ENCODE measurements at places on chromosomes 2 and 18.

GRCh38 chr2:102717308-102718018, 44.4 kb upstream of the TMEM182 start:
- DNase-seq = no peak

GRCh38 chr2:231243866-231244265, 45.4 kb downstream of the ARMC9 start:
- DNase-seq = no peak

- DNase-seq = no peak
Measured at GRCh38 chr18:32598144-32598543, 127.5 kb upstream of the GAREM1 start.

DNA sequence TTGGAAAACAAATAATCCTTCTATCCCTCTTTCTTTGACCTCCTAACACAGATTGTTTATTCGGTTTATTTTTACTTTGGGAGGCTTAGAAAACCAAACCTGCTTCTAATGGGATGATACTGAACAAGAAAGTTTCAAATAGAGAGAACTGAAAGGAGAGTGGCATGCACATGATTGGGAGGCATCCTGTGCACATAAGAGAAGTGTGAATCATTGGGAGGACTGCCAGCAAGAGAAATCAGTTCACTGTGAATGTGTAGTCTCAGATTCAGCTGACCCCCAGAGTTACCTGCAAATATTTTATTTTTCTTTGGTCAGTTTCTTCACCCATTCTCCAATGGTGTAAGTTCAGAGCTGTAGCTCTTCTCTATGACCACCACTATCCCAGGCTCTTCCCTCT, 1363.2 kb upstream of the ACVR2A start:
- no peak for DNase-seq

GRCh38 chr2:28970464-28971160, 10.5 kb upstream of the TOGARAM2 start:
- no peak for DNase-seq

DNA sequence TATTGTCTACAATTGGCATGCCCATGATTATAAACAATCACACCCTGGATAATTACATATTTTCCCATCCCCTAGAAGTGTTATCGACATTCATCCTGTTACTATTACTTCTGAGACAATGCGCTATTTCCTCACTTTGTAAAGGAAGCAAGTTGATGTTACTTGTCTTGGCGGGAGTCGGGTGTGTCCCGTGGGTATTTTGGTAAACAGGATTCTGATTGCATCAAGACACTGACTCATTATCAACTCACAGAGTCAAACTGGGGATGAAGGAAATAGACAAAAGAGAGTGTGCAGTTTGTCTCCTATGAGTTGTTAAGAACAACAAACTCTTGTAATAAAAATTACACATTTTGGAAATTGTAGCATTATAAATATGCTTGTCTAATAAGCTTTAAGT, 142.7 kb downstream of the GALR1 start:
- DNase-seq = no peak

- DNase-seq = no peak
Measured at GRCh38 chr2:31504311-31504710, 76.4 kb downstream of the SRD5A2 start.

- DNase-seq = no peak
Measured at GRCh38 chr2:180319586-180320405, 312.7 kb upstream of the CWC22 start.

DNA sequence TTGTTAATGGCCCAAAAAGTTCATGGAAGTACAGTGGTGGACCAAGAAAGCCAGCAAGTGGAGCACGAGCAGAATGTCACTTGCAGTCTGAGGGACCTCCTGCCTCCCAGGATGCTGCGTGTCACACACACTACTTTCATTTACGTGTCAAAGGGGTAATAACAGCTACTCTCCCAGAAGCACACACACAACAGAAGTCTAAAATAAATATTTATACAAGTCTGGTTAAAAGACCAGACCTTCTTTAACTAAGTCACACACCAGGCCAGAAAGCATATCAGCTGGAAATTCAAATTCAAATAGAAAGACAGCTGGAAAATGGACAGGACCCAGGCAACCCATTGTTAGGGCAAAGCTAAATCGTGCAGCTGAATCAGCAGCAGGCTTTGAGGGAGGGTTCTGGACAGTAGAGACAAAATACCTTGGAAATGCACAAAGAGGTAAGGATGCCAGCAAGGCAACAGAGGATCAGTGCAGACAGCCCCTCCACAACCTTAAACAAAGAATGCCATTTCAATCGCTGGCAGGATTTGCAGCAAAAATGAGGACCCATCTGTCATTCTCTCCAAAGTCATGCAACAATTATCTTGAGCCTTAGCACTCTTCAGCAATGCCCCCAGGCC, 160.5 kb downstream of the TMEM163 start:
- no peak for DNase-seq

- DNase-seq = no peak
Measured at GRCh38 chr2:184879671-184880070, 281.3 kb downstream of the ZNF804A start.

GRCh38 chr2:167988296-167988695, 259.1 kb downstream of the STK39 start:
- DNase-seq = no peak

GRCh38 chr2:168233166-168233565, 14.2 kb downstream of the STK39 start:
- DNase-seq = no peak

GRCh38 chr2:231300722-231301076, 94.8 kb upstream of the B3GNT7 start:
- DNase-seq = no peak

DNA sequence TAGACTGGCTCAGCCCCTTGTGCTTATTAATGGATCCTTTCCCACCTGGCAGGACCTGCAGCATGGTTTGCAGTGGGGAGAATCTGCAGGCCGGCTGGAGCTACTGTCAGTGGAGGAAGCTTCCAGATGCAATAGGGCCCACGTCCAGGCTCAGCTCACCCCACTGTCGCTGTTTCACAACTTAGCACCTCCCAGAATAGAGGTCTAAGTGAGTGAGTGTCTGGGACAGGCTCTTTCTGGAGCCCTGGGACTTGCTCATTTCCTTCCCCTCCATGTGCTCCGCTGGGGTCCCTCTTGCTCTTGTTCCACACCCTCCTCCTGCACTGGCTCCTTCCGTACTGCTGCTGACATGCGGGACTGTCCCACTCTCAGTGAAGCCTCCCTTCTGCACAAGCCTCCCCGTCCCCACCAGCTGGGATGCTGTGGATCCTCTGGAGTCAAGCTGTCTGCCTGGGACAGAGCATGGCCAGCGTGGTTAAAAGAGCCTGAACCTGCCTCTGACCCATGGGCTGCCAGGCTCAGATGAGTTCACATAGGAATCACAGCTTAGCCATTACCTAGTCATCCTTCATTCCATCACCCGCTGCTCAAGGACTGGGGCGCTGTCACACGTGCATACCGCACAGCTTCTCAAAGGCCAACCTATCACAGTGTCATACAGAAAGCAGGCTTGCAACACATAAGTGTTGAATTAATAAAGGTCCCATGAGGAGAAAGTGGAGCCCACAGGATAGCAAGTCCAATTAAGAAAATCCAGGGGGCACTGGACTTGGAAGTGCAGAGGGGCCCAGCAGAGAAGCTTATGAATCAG, 135.9 kb downstream of the ACKR3 start:
- DNase-seq = no peak

DNA sequence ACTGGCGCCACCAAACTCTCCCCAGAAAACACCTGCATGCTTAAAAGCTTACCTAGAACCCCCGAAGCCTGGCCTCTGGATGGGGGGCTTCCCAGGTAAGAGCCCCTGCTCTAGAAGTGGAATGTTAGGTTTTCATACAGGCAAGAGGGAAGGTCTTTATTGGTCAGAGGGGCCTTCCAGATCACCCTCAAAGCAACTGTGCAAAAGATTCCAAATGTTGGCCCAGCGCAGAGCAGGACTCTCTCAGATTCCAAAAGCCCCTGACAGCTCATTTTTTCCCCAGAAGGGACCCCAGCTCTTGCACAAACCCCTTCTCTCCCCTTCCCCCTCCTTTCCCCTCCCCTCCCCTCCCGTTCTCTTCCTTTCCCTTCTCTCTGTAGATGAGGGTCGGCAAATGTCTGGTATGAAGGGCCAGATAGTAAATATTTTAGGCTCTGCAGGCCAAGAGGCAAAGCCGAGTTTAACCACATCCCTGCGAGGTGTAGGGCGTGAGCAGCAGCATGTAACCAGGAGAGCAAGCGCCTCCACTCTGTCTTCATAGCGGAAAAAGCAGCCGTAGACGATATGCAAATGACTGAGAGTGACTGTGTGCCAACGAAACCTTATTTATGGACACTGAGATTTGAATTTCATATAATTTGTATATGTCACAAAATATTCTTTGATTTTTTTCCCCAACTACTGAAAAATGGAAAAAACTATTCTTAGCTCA, 116.9 kb downstream of the SMAD7 start:
- peak; percentile 54 for DNase-seq

- no peak for DNase-seq
Measured at GRCh38 chr18:46320928-46321711, 216.9 kb downstream of the HAUS1 start.

GRCh38 chr18:80161781-80162417, 52.8 kb downstream of the ADNP2 start:
- DNase-seq = no peak

DNA sequence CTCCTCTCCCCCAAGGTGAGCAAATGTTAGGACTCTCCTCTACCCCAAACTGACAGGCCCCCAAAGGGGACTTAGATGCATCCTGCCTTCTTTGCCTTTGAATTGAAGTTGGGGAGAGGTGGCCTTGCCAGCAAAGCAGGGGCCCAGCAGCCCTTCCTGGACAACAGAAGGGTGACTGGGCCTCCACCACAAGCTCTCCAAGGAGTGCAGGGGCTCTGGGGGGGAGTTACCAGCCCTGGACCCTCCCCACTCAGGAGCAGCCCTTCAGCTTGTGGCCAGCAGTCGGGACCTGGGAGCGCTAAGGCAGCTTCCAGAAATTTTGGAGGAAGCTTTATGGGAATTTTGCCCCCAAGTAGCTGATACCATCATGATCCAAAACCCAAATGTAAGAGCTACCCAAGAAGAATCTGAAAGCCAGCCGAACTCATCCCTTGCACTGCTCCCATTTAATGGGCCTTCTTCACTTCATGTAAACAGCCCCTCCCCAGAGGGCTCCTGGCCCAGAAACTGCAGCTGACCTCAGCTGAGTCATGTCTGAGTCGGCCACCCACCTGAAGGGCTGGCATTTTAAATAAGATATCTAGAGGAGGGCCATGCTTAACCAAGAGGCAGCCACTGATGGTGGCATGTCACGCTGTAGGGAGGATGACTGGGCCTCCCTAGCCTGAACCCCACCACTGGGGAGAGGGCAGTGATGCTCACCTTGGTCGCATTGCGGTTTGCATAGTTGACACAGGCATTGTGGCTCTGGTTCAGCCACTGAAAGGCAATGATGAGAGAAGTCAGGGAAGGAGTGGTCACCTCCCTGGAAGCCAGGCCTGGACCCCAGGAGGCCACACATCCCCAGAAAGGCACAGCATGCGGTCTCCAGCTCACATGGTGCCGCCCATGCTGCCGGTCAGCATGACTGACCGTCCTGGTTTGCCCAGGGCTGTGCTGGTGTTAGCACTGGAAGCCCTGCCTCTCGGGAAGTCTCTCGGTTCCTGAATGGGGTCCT, 71.5 kb downstream of the SFXN5 start:
- DNase-seq = no peak

GRCh38 chr18:51196811-51197660, 445 bp downstream of the MEX3C start:
- no peak for DNase-seq

DNA sequence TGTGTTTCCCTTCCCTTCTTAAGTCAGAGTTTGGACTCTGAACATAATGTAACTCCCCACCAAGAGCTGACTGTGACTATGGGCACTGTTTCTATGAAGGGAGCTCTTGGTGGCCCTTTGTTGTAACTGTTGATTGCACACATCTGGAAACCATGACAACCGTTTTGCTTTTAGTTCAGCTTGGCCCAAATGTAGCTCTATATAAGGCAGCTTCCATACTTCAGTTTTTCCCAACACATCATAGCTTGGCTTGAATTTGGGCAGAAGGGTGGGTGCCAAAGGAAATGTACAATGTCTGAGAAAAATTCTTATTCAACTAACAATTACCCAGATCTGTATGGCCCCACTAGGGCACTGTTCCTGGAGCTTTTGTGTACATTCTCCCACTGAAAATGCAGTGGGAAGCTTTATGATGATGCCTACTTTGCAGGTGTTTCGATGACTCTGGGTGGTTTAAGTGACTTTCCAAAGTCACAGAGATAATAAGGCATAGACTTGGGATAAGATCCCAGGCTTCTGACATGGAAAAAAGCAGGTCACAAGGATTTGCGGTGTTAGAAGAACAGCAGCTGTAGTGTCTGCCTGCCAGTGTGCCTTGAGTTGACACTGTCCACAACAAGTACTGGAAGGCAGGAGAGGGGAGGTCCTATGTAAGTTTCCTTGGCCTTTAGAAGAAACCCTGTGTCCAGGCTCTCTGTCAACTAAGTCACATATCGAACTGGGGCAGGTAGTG, 2.4 kb upstream of the CETN1 start:
- DNase-seq = no peak

DNA sequence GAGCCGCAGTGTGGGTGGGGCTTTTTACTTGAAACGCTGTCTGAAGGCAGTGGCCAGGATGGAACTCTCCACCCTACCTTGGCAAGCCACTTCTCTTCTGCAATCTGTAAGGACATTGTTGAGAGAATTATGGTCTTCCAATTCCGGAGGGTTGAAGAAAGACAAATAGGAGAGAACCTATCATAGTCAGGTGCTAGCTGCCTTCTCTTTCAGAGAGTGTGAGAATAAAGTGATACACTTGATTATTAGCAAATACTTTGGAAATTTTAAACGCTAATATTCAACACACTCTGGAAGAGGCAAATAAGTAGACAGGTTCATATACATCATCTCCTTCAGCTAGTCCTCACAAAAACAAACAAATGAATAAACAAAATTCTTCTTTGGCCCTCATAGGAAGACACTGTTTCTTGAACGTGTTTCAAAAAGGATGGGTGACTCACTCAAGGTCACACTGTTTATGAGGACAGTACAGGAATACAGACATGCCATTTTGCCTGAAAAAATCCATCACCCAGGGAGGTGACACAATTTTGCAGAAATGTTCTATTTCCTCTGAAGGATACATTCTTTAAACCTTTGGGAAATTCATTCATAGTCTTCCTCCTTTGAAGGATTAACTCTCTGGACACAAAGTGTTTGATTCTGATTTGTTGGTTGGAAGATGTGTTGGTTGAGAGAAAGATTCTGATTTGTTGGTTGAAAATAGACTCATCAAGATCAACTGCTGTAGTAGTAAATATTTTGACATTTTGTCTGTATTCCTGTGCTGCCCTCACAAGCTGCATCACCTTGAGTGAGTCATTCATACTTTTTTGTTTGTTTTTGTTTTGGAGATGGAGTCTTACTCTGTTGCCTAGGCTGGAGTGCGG, 2.2 kb upstream of the IL1RN start:
- no peak for DNase-seq

DNA sequence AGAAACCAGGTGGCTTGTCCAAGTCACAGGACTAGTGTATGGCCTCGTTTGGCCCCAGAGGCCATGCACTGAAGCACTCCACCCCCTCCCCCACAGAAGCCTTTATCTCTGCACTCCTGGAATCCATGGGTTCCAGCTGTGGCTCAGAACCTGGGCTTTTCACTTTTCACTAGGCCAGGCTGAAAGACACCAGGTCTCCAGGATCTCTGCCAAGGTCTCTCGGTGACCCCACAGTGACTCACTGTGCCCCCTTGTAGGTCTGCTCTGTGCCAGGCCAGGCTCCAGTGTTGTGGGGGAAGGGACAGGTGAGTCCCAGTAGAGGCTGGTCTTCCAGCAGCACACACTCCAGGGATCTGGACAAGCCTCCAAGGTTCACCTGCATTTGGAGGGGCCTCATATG, 31.0 kb upstream of the GLI2 start:
- DNase-seq = no peak

GRCh38 chr2:173462892-173463840, 108.5 kb downstream of the CDCA7 start:
- DNase-seq = no peak
